ENCODE measurements at places on chromosomes 11 and 22.

DNA sequence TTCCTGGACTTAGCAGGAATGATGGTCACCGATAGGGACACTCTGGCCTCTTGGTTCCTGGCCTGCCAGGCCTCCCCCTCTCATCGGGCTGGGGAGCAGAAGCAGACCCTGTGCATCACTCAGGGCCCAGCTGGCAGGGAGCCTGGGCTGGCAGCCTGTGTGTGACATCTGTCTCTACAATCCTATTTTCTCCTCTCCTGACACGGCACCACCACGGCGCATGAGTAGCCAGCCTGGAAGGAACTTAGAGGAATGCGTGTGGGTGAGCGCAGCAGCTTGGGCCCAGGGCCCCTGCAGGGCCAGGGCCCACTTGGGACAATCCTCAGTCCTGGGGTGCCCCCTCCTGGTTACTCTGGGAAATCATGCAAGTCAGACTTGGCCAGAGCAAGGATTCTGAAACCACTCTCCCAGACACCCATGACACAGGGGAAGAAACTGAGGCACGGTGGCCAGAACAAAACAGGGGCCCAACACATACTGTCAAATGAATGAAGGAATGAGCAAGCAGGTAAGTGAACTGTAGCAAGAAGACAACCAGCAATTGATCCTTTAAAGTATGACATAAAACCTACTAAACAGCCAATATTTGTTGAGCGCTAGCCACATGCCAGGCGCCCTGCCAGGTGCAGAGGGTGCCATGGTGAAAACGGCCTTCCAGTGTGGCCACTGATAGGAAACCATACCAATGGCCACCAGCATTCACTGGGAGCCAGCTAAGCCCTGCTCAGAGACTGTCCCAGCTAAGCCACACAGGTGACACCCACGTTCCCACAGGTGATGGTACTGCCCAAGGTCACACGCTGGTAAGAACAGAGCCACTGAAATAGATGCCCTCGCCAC, 13.3 kb downstream of the RSPH14 start:
- DNase-seq, result peak; percentile 82
- peaks cover 3% of the 10 kb centered on the region for H3K4me1 ChIP-seq
- H3K4me3 ChIP-seq, result no peak overlapping the region
- no peak overlapping the region for H3K27ac ChIP-seq
- H3K36me3 ChIP-seq, result no peaks in the 10 kb centered on the region

GRCh38 chr11:61783717-61784505, 8.5 kb downstream of the TMEM258 start:
- no peak overlapping the region for H3K4me3 ChIP-seq
- no peak overlapping the region for H3K27ac ChIP-seq
- H3K4me1 ChIP-seq, result peaks cover 4% of the 10 kb centered on the region
- DNase-seq, result no peak

GRCh38 chr22:38719196-38719595, 13.5 kb downstream of the GTPBP1 start:
- no peak for DNase-seq
- H3K4me1 ChIP-seq, result peaks cover 12% of the 10 kb centered on the region
- H3K27me3 ChIP-seq, result no peaks in the 10 kb centered on the region
- H3K4me3 ChIP-seq, result no peak overlapping the region
- no peak overlapping the region for H3K27ac ChIP-seq

DNA sequence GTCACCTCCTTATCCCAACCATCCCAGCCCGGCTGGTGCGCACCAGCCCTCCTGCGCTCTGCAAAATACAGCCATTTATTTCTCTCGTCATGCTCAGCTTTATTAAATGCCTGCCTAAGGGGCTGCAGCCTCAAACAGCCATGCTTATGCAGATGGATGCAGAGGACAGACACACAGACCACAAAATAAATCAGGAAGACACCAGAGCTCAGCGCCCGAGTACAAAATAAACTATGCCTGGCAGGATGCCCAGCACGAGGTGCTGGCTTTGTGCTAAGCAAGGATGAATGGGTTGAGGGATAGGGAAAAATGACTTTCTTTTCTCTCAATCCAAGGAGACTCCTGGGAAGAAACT, 70.5 kb downstream of the RPUSD4 start:
- no peaks in the 10 kb centered on the region for H3K36me3 ChIP-seq
- H3K27ac ChIP-seq, result no peak overlapping the region
- peaks cover 28% of the 10 kb centered on the region for H3K27me3 ChIP-seq
- DNase-seq, result no peak
- H3K4me1 ChIP-seq, result no peaks in the 10 kb centered on the region
- no peak overlapping the region for H3K4me3 ChIP-seq

DNA sequence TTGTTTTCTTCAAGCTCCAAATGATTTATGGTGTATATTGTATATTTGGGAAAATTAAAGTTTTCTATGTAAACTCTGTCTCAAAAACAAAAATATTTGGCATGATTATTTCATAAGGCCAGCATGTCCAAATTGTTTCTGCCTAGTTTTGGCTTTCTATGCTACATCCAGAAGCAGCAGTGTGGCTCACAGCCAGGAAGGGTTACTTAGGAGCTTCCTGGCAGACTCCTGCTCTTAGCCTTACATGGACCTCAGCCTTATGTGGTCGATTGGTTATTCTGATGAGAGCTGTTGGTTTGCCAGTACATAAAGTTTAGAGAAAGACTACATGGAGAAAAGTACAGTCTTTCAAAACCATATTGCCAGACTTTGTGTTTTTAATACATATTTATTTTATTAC, 297.7 kb upstream of the FAT3 start:
- no peak for DNase-seq
- H3K27ac ChIP-seq, result no peak overlapping the region
- H3K36me3 ChIP-seq, result no peaks in the 10 kb centered on the region
- H3K4me3 ChIP-seq, result no peak overlapping the region
- no peaks in the 10 kb centered on the region for H3K27me3 ChIP-seq

GRCh38 chr11:61776561-61777075, 15.8 kb downstream of the TMEM258 start:
- H3K36me3 ChIP-seq, result no peaks in the 10 kb centered on the region
- peak; percentile 76 for DNase-seq
- peaks cover 7% of the 10 kb centered on the region for H3K27me3 ChIP-seq
- no peak overlapping the region for H3K4me3 ChIP-seq
- peaks cover 19% of the 10 kb centered on the region for H3K4me1 ChIP-seq
- H3K27ac ChIP-seq, result no peak overlapping the region

GRCh38 chr22:41000941-41001721, 50.0 kb downstream of the RBX1 start:
- no peaks in the 10 kb centered on the region for H3K4me1 ChIP-seq
- H3K27ac ChIP-seq, result no peak overlapping the region
- no peaks in the 10 kb centered on the region for H3K36me3 ChIP-seq
- no peak for DNase-seq
- H3K4me3 ChIP-seq, result no peak overlapping the region

DNA sequence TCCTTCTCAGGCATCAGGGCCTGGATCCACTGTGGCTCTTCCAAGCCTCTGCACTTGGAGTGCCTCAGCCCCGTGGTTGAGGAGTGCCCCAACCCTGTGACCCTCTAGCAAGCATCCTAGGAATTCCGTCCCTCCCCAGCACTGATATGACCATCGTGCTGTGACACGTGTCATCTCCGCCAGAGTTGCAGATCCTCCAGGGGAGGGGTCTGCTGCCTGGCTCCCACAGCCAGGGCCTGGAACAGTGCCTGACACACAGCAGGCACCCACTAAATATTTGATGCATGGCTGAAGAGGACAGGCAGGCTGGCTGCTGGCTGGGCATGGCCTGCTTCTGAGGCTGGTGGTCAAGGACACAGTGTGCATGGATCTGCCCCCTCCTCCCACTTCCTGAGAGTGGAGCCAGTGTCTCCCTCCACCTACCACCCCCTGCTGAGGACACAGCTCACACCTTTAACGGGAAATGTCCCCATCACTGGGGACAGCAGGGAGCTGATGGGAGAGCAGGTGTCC, 1.7 kb upstream of the CD81 start:
- no peak for DNase-seq
- no peak overlapping the region for H3K27ac ChIP-seq
- no peaks in the 10 kb centered on the region for H3K27me3 ChIP-seq
- no peak overlapping the region for H3K4me3 ChIP-seq
- peaks cover 16% of the 10 kb centered on the region for H3K36me3 ChIP-seq

- no peaks in the 10 kb centered on the region for H3K36me3 ChIP-seq
- no peak overlapping the region for H3K4me3 ChIP-seq
- no peaks in the 10 kb centered on the region for H3K27me3 ChIP-seq
- H3K4me1 ChIP-seq, result no peaks in the 10 kb centered on the region
- no peak overlapping the region for H3K27ac ChIP-seq
- no peak for DNase-seq
These were observed 460.9 kb upstream of the KIRREL3 start for GRCh38 chr11:127461241-127462064.

- no peak for DNase-seq
- H3K27me3 ChIP-seq, result no peaks in the 10 kb centered on the region
- H3K4me3 ChIP-seq, result no peak overlapping the region
These were observed 179.7 kb downstream of the RRAS2 start for GRCh38 chr11:14179116-14179820.

- H3K4me1 ChIP-seq, result peaks cover 23% of the 10 kb centered on the region
- DNase-seq, result no peak
- H3K27ac ChIP-seq, result no peak overlapping the region
- no peaks in the 10 kb centered on the region for H3K27me3 ChIP-seq
- H3K4me3 ChIP-seq, result no peak overlapping the region
These were observed 4.3 kb downstream of the KBTBD3 start for GRCh38 chr11:106072804-106073203.

DNA sequence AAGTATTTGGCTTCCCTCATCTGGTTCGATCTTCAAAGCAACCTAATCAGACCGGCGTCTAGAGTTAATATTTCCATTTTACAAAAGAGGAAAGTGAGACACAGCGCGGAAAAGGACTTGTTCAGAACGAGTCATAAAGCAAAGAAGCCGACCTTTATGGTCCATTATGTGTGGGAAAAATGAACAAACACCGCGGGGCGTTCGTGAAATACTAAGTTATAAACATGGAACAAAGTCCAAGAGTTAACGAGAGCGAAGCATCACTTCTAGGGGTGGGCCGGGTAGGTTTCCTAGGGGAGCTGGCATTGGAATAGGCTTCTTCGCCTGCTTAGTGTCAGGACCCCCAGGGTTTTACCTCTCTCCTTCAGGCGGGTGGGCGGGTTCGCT, 575 bp downstream of the DUSP18 start:
- peak overlapping the region; percentile 95 for H3K4me3 ChIP-seq
- H3K27me3 ChIP-seq, result peaks cover 4% of the 10 kb centered on the region
- DNase-seq, result no peak
- peaks cover 22% of the 10 kb centered on the region for H3K4me1 ChIP-seq
- peaks cover 31% of the 10 kb centered on the region for H3K36me3 ChIP-seq
- peak overlapping the region; percentile 93 for H3K27ac ChIP-seq

- H3K27me3 ChIP-seq, result peaks cover 19% of the 10 kb centered on the region
- H3K36me3 ChIP-seq, result no peaks in the 10 kb centered on the region
- H3K4me1 ChIP-seq, result no peaks in the 10 kb centered on the region
- no peak for DNase-seq
These were observed 96.5 kb downstream of the NXPE2 start for GRCh38 chr11:114774599-114775361.

DNA sequence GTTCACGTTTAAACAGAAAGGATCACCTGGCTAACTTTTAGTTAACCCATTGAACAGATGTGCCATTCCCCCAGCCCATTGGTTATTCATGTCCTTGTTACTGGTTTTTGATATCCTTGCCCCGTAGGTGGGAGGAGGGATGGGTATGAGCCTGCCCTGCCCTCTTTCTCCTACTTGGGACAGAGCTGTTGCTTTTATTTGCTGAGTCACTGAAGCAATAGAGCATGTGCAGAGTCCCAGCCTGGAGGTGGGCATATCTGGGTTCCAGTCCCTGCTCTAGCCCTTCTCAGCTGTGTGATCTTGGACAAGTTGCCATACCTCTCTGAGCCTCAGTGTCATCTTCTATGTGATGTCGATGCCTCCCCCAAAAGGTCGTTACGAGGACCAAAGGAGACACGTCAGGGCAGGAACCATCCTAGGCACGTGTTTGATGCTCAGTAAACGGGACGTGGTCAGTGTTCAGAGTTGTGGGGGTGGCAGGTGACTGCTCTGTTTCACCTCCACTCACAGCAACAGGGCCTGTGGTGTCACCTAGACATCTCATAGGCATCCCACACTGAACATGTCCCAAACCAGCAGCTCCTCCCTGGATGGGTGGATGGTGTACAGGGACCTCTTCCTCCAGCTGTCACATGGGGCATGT, 61.0 kb downstream of the BMAL1 start:
- peaks cover 2% of the 10 kb centered on the region for H3K36me3 ChIP-seq

GRCh38 chr11:22928207-22928917, 68.1 kb upstream of the CCDC179 start:
- no peak for DNase-seq
- no peaks in the 10 kb centered on the region for H3K36me3 ChIP-seq
- no peaks in the 10 kb centered on the region for H3K27me3 ChIP-seq
- no peak overlapping the region for H3K27ac ChIP-seq
- H3K4me1 ChIP-seq, result peaks cover 4% of the 10 kb centered on the region

GRCh38 chr11:95592471-95592870, 197.1 kb downstream of the FAM76B start:
- no peaks in the 10 kb centered on the region for H3K27me3 ChIP-seq
- no peak for DNase-seq
- no peak overlapping the region for H3K27ac ChIP-seq
- H3K4me3 ChIP-seq, result no peak overlapping the region
- H3K36me3 ChIP-seq, result no peaks in the 10 kb centered on the region

GRCh38 chr22:47533961-47534803, 771.7 kb downstream of the TBC1D22A start:
- H3K27me3 ChIP-seq, result peaks cover 8% of the 10 kb centered on the region
- H3K4me1 ChIP-seq, result peaks cover 1% of the 10 kb centered on the region
- no peak for DNase-seq
- H3K4me3 ChIP-seq, result no peak overlapping the region
- no peak overlapping the region for H3K27ac ChIP-seq

DNA sequence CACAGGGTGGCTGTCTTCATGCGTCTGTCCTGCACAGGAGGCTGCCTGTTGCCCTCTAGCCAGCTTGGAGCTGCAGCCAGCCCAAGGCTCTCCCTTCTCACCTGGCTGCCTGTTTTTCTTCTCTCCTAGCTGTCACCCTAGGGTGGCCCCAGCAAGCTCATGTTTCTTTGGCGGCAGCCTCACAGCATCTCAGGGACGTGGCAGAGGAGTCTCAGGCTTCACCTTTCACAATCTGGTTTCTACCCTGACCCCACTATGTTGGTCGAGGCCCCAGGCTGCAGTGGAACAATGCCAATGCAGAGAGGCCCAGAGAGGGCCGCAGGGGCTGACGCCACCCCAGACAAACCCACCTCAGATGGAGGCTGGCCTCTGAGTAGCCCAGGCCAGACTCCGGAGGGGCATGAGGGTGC, 2.5 kb upstream of the CLDN5 start:
- DNase-seq, result no peak
- peaks cover 37% of the 10 kb centered on the region for H3K27me3 ChIP-seq
- H3K27ac ChIP-seq, result no peak overlapping the region
- peaks cover 17% of the 10 kb centered on the region for H3K4me1 ChIP-seq
- H3K4me3 ChIP-seq, result no peak overlapping the region
- peaks cover 3% of the 10 kb centered on the region for H3K36me3 ChIP-seq

- peaks cover 15% of the 10 kb centered on the region for H3K36me3 ChIP-seq
- no peaks in the 10 kb centered on the region for H3K27me3 ChIP-seq
- H3K27ac ChIP-seq, result no peak overlapping the region
- H3K4me1 ChIP-seq, result peaks cover 12% of the 10 kb centered on the region
- H3K4me3 ChIP-seq, result no peak overlapping the region
These were observed 29.6 kb downstream of the PRDM10 start for GRCh38 chr11:129973068-129973467.
